ENCODE measurements at places on chromosomes 2 and 18.

DNA sequence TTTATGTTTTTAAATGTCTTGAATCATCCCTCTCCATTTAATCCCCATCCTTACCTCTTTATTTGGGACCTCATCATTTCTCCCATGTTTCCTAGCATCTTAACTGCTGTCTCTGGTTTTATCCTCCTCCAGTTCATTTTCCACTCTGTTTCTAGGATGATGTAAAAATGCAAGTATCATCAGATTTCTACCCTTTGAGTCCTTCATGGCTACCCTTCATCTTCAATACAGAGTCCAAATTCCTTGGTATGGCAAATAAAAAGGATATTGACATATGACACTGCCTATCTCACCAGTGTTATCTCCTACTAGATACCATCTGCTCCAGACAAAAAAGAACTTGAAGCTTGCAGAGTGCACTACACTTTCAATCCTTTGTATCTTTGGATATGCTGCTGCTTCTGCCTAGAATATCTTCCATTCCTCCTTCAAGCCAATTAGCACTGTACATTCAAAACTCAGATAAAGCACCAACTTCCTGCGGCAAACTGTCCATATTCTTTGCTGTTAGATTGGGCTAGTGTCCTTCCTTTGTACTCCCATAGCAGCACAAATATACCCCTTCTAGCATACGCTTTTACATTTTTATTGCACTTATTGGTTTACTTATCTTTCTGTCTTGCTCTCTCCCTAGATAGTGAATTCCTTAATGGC is 24.6 kb upstream of the TLK1 start:
- DNase-seq: no peak

DNA sequence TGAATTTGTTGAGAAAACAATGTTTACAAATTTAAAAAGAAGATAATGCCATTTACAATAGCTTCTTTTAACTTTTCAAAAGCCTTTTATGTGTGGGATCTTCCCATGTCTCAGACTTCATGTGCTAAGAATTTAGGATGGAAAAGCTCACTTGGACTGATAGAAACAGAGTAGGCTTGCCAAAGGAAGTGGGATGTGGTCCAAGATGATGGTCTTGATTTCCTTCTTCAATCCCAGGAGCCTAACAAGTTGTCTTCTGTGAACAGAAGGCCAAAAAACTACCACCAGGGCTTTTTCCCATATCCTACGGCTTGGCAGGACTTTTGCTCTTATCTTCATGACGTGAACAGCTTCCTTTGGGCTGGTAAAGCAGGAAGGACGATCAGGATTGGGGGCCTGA is 9.5 kb downstream of the CXCR4 start:
- no peak for DNase-seq

GRCh38 chr2:220281771-220282170 is 654.3 kb downstream of the SLC4A3 start:
- no peak for DNase-seq

DNA sequence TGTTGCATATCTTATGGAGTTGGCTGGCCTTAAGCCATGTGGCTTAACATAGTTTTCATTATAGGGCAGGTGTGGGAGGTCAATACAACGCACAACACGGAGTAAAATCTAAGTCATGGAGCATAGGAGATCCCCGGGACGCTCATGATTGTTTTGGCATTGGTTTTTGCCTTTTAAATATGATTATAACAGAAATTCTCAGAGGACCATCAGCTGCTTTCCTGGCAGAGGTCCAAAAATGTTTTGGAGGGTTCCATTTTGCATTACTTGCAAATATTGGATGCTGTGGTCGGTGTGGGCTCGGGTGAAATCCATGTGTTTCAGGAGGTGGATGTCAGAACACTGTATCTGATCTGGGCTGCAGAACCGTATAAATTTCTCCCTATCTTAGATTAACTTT is 3.4 kb downstream of the NCOA1 start:
- no peak for DNase-seq

DNA sequence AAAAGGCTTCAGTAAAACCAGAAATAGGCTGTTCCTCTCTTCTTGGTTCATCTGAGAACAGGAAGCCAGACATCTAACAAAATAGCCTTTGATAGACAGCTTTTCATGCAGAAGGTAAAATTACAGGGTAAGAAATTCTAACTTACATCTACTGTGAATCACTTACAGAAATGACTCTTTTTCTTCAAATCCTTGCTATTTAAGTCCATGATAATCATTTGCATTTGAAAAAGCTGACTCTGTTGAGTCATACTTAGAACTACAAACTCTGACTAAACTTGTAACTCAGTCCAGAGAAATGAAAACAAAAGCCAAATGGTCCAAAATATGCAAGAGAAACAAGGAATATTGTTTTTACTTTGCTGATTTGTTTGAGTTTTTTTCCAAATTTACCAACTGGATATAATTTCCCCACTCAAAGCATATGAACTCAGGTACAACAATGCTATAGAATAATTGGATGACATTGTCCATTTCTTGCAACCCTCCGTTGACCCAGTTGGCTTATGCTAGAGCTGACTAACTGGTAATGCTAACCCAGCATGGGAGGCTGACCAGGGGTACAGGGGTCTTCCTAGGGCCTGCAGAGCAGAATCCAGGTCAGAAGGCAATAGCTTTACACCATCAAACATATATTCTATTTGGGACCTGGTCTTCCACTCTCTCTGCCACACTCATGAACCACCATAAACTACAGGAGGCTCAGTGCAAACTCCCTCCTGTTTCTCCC is 18.8 kb upstream of the MREG start:
- no peak for DNase-seq

GRCh38 chr2:109681633-109682380 is 67.6 kb downstream of the SOWAHC start:
- no peak for DNase-seq

DNA sequence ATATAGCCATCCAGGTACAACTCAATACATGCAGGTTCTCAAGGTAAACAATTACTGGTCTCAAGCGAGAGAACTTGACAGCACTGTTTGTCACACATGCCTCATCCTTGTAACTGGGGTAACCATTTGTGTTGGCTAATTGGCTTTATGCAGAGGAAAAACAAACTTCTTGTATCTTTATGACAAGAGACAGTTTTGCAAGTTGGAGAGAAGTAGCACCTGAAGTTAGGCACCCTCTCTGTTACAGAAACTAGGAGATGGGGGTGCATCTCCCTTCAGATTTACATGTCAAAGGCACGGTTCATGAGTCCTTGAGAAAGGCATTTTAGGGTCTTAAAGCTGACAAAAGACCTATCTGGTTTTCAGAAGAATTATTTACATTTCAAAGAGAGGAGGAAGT is 241.7 kb downstream of the CD226 start:
- DNase-seq: no peak

DNA sequence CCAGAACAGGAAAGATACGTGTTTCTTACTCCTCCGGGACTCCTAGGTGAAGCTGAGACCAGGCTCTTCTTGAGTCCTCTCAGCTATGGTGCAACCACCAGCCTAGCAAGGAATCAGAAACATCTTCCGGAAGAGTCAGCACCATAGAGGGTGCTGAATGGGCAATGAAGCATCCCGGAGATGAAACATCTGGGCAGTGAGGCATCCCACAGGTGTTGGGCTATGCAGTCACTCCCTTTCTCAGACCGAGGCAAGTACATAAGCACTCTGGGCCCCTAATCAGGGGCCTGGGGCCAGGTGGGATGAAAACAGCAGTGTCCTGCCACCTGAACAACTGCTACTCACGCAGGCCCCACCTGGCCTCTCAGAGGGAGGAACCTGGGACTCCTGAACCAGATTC is 1.4 kb upstream of the CAPN10 start:
- no peak for DNase-seq

- DNase-seq: no peak
These were observed 43.1 kb downstream of the ACKR3 start for GRCh38 chr2:236612737-236613136.

DNA sequence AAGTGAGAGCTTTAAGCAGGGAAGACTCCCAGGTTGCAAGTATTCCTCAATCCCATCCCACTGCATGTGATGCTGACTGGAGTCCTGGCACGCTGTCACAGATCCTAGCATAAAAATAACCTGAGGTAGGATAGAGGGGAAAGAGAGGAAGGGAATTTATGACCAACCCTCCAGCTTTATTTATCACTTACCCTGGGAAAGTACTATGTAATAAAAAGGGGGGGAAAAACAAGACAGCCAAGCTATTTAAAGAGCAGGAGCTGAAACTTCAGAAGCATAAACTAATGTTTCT is 122.2 kb downstream of the SLC8A1 start:
- no peak for DNase-seq

DNA sequence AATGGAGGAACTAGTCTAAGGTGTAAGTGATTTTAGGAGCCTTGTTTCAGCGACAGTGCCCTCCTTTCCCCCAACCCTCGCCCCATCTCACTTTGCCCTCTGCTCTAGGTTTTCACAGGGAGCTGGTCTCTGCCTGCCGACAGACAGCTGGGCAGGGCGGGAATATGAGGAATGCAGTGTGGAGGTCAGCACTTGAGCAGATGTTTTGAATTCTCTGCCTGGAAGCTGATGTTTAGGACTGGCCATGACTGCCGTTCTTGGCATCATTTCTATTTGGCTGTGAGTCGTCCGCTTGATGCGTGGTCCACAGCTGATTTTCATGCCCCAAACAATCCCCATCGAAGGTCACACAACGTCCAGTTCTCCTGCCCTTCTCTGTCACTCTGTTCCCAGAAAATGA is 55.1 kb upstream of the SIX3 start:
- no peak for DNase-seq

DNA sequence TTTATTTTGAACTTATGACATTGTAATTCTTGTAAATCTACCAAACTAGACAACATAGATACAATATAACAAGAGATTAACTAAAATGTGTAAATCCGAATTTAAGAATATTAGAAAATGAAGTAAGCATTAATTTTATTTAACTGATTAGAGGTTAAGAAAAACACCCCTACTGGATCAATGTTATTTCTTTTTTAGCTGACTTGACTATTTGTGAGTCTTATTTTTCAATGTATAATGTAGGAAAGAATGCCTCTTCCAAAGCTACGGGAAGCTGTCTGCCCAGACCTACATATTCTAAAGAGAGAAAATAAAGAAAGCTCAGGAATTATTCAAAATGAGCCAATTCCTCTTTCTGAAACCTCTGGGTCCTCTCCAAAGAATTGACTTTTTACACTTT is 490.8 kb upstream of the CDH7 start:
- DNase-seq: no peak

GRCh38 chr2:96538487-96539214 is 2.1 kb downstream of the ARID5A start:
- DNase-seq: no peak

DNA sequence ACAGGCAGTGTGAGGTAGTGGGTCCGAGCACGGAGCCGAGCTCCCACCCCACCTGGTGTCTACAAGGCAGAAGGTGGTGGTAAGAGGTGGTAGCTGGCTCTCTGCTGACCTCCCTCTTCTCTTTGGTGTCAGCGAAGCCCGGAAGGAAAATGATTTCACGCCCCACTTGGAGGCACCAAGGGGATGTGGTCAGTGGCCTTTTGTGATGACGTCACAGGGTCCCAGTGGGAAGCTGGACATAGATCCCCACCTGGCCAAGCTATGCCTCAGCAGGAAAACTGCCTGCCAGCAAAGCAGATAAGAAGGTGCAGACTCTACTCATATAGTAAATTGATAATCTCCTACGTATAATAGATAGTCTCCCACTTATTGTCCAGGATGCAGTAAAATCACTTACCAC is 183.7 kb upstream of the ALKAL2 start:
- no peak for DNase-seq

DNA sequence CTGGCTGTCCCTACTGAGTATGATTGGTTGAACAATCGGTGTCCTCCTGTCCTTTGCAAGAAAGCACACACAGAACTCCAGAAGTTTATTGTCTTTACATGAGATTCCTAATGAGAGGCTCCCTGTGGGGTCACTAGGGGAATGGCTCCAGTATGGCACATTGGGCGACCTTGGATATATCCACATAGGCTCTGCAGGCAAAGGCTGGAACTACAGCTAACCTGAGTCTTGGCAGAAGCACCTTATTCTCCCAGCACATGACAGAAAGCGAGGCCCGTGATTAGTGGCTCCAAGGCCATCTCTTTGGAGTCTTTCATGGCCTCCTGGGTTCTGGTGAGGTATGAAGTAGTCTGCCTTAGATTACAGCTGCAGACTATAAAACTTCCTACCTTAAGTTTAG is 49.0 kb downstream of the ZDBF2 start:
- DNase-seq: no peak

DNA sequence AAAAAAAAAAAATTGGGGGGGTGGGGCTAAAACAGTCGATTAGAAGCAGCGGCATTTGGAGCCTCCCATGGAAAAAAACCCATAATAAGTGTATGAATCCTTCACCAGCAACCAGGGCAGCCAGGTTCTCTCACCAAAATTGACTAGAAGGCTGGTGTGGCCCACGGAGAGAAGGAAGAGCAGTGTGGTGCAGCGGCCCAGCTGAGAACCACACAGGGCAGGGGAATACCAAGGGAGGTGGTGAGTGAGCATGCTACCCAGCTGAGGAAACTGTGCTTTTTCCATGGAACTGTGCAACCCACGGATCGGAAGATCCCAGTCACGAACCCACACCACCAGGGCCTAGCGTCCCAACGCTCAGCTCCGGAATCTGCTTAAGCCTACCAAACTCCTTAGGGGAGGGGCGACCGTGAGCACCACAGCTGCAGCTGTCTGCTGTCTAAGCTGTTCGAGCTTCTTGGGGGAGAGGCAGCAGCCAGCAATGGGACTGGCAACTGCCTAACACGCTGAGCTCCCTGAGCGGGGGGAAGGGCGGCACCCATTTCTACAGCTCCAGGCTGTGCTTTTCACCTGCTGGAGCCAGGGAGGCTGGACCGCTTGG is 1037.2 kb upstream of the ACVR2A start:
- no peak for DNase-seq

GRCh38 chr2:143469323-143469722 is 340.1 kb downstream of the ARHGAP15 start:
- no peak for DNase-seq

DNA sequence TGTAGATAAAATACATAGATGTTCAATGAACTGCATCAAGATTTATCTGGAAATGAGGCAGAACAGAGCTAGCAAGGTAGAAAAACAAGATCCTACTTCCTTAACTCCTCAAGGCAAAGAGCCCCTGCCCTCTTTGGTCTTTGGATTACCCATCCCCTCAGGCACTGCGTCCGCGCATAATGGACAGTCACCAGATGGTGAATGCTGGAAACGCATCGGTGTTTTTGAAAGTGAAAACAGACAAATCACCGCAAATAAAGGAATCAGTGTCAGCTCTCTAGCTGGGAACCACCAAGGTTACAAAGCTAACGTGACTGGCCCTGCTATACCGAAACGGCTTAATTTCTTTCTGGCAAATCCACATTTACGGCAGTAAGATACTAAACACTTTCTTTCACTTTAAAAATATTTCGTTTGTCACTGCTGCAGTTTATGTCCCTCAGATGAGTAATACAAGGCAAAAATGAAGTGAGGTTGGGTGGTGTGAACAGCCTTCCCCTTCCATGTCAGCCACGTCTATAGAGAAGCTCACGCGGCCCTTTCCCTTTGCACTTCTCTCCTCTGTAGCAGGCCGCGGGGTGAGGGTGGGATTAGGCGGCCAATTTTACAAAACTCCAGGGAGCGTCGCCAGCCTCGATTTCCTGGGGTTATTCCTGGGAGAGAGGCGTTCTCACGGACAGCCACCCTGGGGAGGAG is 627 bp upstream of the GALR1 start:
- DNase-seq: no peak

- DNase-seq: no peak
These were observed 19.2 kb downstream of the SPIRE1 start for GRCh38 chr18:12638644-12639124.
